ENCODE measurements at places on chromosomes 6 and 20. TPM values are rescaled to one million over a fixed set of nuclear protein-coding genes. Genes with fewer than 3 reads are reported as not detected.

The GMPR gene
- 2.5 TPM for polyA plus RNA-seq

The OOEP gene
- polyA plus RNA-seq = not detected

The CNR1 gene
- not detected for polyA plus RNA-seq

The SIRPA gene
- polyA plus RNA-seq = 0.29 TPM

The PSMG4 gene
- 45.7 TPM for polyA plus RNA-seq

The ZNF311 gene
- not detected for polyA plus RNA-seq

The CGA gene
- polyA plus RNA-seq = not detected

The SNX21 gene
- 1.6 TPM for polyA plus RNA-seq

The VNN1 gene
- polyA plus RNA-seq = not detected

The CTAGE9 gene
- not detected for polyA plus RNA-seq

The SLC44A4 gene
- polyA plus RNA-seq = not detected

The CST2 gene
- polyA plus RNA-seq = not detected

The TRIM15 gene
- polyA plus RNA-seq = not detected

The FAM83C gene
- not detected for polyA plus RNA-seq

The TBC1D32 gene
- polyA plus RNA-seq = 0.67 TPM

The FNDC11 gene
- polyA plus RNA-seq = not detected

The AGPAT4 gene
- polyA plus RNA-seq = 14.8 TPM

The CDH4 gene
- not detected for polyA plus RNA-seq

The EPB41L1 gene
- polyA plus RNA-seq = not detected

The DUSP15 gene
- polyA plus RNA-seq = not detected

The SDCBP2 gene
- polyA plus RNA-seq = 1.8 TPM

The ERGIC3 gene
- polyA plus RNA-seq = 138 TPM

The GSTA3 gene
- polyA plus RNA-seq = not detected

The FOXQ1 gene
- polyA plus RNA-seq = not detected

The PRDM13 gene
- not detected for polyA plus RNA-seq

The CCM2L gene
- polyA plus RNA-seq = not detected

The C6orf141 gene
- polyA plus RNA-seq = not detected

The MRAP2 gene
- polyA plus RNA-seq = not detected

The KIF25 gene
- polyA plus RNA-seq = not detected

The PTCRA gene
- polyA plus RNA-seq = 3.1 TPM

The MUC21 gene
- polyA plus RNA-seq = not detected

The SRSF12 gene
- polyA plus RNA-seq = 0.22 TPM

The ZC2HC1B gene
- polyA plus RNA-seq = not detected

The SCRT2 gene
- not detected for polyA plus RNA-seq

The PPP1R16B gene
- polyA plus RNA-seq = 23.6 TPM

The CDSN gene
- polyA plus RNA-seq = not detected

The TRIM10 gene
- polyA plus RNA-seq = not detected

The TMC2 gene
- not detected for polyA plus RNA-seq

The VSX1 gene
- not detected for polyA plus RNA-seq

The BRPF3 gene
- 4.1 TPM for polyA plus RNA-seq

The UBE2C gene
- 1.9 TPM for polyA plus RNA-seq

The OR2J3 gene
- not detected for polyA plus RNA-seq

The NAA20 gene
- 129 TPM for polyA plus RNA-seq

The DEFB127 gene
- polyA plus RNA-seq = not detected

The LPA gene
- polyA plus RNA-seq = not detected

The GGTLC1 gene
- polyA plus RNA-seq = not detected

The CAP2 gene
- polyA plus RNA-seq = not detected

The MRPS10 gene
- 44.7 TPM for polyA plus RNA-seq

The SAMD3 gene
- 275 TPM for polyA plus RNA-seq

The RSPO4 gene
- polyA plus RNA-seq = not detected

The EIF2S2 gene
- polyA plus RNA-seq = 22.9 TPM

The ZSWIM1 gene
- polyA plus RNA-seq = 0.68 TPM

All from immature natural killer cell (primary cell).